ENCODE measurements at places on chromosomes 3 and 15.

DNA sequence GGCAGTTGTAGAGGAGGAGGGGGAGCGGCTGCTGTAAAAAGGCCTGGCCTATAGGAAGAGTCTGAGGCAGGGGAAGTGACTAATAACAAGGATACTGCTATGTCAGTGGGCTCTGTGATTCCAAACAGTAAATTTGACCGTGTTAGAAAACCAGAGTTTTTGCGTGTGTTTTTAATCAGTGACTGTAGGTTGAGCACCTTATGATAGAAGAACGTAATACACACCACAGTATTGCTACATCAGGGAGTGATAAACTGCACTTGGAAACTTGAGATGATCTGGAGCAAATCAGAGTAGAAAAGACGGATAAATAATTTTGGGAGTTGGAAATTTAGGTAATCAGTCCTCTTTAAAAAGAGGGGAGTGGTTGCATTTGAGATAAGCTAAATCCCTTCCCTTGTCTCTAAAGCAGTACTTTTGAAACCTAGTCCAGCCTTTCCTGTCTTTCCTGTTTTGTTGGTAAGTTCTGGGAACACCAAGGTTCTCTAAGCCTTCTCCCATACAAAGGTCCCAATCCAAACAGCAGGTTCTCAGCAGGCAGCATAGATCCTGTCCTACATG lies 130.5 kb upstream of the NR2E3 start:
- no peak for DNase-seq

- DNase-seq: no peak
These were observed 12.2 kb upstream of the SNRPA1 start for GRCh38 chr15:101307048-101307896.

GRCh38 chr15:59147666-59148065 lies 42.7 kb downstream of the CCNB2 start:
- no peak for DNase-seq

DNA sequence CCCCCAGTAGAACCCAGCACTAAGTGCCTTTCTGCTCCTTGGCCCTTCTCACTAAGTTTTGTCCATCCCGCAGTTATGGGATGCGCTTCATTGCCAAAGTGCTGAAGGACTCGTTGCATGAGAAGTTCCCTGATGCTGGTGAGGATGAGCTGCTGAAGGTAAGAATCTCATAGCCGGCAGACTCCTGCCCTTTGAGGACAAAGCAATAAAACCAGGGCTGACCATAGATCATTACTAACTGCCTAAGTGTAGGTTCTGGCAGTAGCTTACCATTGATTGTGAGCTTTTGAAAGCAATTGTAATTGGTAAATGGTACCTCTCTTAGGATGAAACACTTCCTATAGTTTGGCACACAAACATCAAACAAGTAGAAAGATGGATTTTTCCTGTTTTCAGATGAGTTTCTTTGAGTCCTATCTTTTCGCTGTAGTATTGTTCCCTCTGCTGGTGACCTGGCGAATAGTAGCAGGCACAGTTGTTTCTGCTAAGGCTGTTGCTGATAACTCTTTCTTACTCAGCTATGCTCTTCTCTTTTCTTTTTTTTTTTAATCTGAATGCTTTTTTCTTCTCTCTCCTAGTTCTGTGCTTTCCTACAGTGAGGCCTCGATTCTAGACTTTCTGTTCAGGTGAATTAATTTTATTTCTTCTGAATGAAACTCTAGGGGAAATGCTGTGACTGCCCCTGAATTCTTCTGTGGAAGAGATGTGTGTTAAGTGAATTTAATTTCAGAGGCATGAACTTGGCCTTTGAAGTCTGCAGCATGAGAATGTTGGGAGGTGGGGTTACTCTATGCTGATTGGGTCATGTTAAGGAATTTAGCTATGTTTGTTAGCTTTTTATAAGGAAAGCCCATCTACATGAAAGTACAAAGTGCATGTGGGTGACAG lies 47.4 kb upstream of the CRTC3 start:
- DNase-seq: peak; percentile 31

DNA sequence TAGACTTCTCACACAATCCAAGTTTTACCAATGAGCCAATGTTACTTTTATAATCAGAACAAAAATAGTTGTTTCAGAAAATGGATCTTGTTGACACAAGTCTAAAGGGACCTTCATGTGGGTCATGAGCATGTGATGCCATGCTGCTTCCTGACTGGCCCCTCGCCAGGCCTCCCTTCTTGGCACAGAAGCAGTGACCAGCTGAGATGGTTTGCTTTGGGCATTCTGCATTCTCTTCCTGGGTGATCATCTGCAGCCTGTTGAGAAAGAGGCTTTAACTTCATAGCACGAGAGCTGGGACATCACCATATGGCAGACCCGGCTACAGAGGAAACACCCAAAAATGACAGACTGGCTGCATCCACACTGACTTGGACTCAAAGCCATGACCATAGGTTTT lies 45.7 kb downstream of the TGM4 start:
- no peak for DNase-seq
